Osteoblast (primary cell): ENCODE measurements at places on chromosomes 1 and 21. TPM values are rescaled to one million over a fixed set of nuclear protein-coding genes. Genes with fewer than 3 reads are reported as not detected.

GRCh38 chr21:31612894-31613785, 46.4 kb upstream of the SOD1 start:
- DNase-seq = no peak
- no peaks in the 10 kb centered on the region for H3K4me1 ChIP-seq
- H3K4me3 ChIP-seq = no peak overlapping the region
- no peak overlapping the region for H3K27ac ChIP-seq

NBPF26 gene
- 28.6 and 40.7 TPM in 2 replicates for total RNA-seq

RAP1GAP gene
- total RNA-seq = under 0.01 and 0.29 TPM in 2 replicates

DNA sequence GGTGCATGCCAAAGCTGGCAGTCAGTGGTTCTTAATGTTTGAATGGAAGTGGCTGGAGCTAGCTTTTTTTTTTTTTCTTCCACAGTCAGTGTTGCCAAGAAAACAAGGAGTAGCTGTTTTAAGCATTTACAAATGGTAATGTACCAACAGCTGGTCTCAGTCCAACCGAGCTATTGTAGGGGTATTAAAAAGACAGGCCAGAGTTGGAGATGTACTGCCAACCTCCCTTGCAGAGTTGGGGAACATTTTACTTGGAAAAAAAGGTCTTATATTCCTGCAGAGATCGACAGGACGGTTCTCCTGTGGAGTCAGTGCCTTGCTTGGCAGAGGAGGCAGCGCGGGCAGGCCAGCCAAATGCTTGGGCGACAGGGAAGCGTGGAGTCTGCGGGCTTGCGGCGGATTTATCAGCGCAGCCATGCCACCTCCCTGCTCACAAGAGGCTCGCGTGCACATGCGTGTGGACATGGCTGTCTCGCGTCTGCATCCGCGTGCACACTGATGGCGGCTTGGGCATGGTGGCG, 338.1 kb downstream of the RPS6KC1 start:
- no peaks in the 10 kb centered on the region for H3K36me3 ChIP-seq
- no peaks in the 10 kb centered on the region for H3K4me1 ChIP-seq
- H3K27ac ChIP-seq = no peak overlapping the region
- no peak for DNase-seq

OR2T2 gene
- not detected in 2 replicates for total RNA-seq
